ENCODE measurements at places on chromosomes 2 and 18.
A peak's percentile ranks its signal among the peaks of the same experiment; 100 is the strongest.

GRCh38 chr2:230693411-230693810 lies 19.2 kb upstream of the CAB39 start:
- DNase-seq, result no peak

- no peak for DNase-seq
These were observed 199.8 kb downstream of the AGPS start for GRCh38 chr2:177592397-177592796.

DNA sequence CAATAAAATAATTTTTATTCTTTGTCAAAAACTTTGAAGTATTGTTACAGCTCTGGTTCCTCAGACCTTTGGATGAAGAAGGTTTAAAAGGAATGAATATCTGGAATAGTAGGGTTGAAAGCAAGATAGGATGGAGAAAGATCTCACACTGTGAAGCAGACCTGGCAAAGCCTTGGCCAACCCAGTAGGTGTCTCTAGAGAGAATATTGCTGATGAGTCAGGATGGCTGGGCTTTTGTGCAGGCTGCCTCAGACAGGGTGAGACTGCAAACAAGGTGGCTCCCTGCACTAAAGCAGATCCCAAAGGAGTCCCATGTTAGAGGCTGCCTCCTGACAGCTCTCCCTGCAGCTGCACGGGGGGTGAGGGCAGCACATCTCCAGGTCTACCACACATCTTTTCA lies 226.0 kb upstream of the ITGA4 start:
- peak; percentile 20 for DNase-seq

GRCh38 chr2:239321596-239322415 lies 79.0 kb downstream of the HDAC4 start:
- peak; percentile 85 for DNase-seq

GRCh38 chr2:71064754-71065621 lies 3.5 kb upstream of the NAGK start:
- no peak for DNase-seq
